Uterus (tissue), 4 donors: ENCODE measurements at places on chromosomes 2 and 18. TPM values are rescaled to one million over a fixed set of nuclear protein-coding genes. Genes with fewer than 3 reads are reported as not detected.

The SKA1 gene
- 0.73 TPM for total RNA-seq

The RSAD2 gene
- 0.29 TPM for total RNA-seq

GRCh38 chr18:23062011-23062410 is 73.3 kb upstream of the CABLES1 start:
- no peak for DNase-seq

The RMDN2 gene
- total RNA-seq: 14.4 TPM

- DNase-seq: no peak
These were observed 82.8 kb downstream of the TMEM17 start for GRCh38 chr2:62423235-62423634.

DNA sequence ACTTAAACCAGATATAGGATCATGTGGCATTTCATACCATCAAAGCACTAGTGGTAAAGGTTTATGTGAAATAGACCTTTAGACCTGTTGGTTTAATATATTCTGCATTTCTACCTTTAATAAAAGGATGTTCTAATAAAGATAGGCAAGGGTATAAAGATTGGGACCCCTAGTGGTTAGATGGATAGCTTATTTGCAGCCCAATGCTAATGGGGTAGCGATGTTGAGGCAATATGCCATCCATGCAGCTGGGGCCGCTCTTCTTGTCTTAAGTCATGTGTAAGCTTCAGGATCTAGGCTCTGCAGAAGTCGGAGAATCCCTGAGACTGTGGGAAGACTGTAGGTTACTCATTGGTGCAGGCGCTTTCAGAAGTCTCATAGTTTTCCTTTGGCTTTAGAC is 114.9 kb downstream of the ICOS start:
- DNase-seq: no peak

- DNase-seq: no peak
These were observed 98.7 kb downstream of the PIGN start for GRCh38 chr18:62088156-62088555.

DNA sequence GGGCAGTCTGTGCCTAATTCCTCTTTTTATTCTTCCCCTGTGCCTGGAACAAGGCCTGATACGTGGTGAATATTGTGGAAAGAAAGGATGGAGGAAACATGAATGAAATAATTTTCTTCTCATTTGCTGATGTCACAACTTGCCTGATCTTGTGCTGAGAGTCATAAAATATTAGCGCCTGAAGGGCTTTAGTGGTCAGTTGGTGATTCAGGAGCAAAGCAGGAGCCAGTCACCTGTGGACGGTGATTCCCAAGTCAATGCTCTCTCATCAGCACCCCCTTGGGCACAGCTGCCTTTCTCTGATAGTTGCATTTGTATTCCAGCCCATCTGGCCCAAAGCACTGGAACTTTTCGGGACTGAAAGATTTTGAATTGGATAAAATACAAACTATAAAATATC is 502.6 kb upstream of the RAB12 start:
- no peak for DNase-seq

DNA sequence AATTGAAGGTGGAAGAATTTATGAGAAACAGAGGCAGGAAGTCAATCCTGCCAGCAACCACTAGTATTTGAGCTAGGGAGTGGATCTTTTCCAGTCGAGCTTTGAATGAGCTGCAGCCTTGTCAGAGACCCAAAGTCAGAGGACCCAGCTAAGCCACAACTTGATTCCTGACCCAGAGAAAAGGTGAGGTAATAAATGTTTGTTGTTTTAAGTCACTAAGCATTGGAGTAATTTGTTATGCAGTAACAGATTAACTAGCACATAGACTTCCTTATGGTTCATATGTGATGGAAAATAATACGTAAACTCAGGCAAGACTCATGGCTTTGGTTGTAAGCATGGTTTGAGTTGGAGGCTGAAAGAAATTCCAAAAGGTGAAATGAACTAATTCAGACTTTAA is 21.6 kb downstream of the EFEMP1 start:
- no peak for DNase-seq

- DNase-seq: no peak
These were observed 130.3 kb upstream of the CXCR4 start for GRCh38 chr2:136248242-136248641.

- no peak for DNase-seq
These were observed 53.8 kb downstream of the KCNG2 start for GRCh38 chr18:79851489-79851888.

DNA sequence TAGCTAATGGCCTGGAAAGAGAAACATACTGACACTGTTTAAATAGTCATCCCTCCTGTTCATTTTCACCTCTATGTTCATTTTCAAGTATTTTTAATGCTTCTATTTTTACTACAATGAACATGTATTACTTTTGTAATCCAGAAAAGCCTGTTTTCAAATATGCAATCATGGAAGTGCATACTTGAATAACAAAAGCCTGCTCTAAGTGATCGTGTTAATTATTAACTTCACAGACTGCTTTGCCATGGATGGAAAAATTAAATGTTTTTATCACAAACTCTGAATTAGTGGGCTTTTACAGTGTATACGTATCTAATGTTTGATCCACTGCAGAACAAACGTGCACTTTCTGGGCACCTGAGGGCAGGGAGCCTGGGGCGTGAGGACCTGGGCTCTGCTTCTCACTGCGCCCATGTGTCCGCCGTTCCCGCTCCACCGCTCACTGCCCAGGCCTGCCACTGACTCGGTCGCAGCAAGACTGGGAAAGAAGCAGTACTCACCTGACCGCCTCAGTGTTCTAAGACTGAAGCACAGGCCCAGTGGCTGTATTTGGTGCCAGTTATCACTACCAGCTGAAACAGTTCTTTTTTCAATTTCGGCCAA is 80.6 kb downstream of the UXS1 start:
- no peak for DNase-seq

The SCYGR4 gene
- not detected for total RNA-seq

DNA sequence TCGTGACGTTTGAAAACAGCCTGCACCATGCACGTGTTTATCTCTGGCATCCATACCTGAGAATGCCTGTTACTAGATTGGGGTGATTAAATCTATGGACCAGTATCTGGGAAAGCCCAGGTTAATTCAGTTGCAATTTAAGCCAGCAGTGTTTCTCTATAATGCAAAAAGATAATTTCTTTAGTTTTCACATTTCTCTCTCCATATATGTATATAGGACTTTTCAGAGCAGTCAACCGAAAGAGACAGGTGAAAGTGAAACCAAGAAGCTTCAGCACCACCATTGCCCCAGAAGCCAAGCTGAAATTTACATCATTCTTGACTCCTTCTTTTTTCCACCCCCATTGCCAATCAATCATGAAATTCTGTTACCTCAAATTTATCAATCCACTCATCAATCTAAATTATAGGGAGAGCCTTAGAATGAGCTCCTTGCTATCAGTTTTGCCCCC is 2.7 kb upstream of the LRP2 start:
- DNase-seq: no peak

The DPP10 gene
- total RNA-seq: not detected

The NIFK gene
- total RNA-seq: 61.2 TPM

DNA sequence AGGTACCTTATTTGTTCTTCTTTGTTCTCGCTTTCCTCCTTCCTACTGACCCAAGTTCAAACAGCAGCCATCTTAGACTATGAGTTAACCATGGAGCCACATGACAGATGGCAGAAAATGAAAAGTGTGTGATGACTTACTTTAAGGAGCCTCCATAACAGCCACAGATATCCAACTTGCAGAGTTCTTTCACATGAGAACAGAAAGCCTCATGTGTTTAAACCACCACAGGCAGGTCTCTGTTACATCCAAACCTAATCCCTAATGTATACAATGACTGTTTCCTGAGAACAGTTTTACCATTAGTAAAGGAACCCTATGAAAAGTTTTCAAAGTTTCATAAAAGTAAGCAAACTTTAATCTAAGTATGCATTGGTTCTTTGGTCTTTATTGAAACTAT is 20.3 kb downstream of the B4GALT6 start:
- DNase-seq: no peak

DNA sequence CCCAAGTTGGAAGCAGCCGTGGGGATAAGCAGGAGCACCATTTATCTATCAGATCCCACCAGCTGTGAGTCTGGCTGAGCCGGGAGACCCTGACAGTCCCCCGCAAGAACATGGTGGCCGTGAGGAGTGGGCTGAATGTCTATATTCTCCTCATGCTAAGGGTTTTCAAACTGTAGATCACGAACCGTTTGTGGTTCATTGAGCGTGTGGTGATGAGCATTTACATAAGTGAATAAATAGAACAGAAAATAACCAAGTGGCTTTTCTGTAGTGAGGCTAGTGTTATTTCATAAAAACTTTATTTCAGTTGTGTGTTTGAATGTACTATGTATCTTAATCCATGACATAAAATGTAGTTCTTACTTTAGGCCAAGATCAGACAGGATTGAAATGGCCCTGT is 190.2 kb upstream of the APCDD1 start:
- DNase-seq: no peak

The SLC23A3 gene
- total RNA-seq: 1.8 TPM

GRCh38 chr2:226411727-226412360 is 387.8 kb downstream of the IRS1 start:
- no peak for DNase-seq

DNA sequence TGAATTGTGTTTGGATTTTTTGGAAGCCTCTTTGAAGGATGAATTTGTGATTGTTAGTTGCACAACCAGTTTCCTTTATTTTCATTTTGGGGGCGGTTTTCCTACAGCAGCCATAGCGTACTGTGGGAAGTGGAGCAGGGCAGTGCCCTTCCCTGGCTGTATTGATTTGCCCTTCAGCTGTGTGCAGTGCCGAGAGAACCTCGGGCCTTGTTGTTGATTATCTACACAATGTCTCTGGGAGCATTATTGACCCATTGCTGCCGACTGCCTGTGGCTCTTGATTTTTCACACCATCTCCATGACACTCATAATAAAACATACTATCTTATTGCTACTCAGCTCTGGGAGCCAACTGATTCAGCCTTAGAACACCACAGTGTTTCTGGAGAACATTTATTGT is 162.2 kb upstream of the BOD1L2 start:
- no peak for DNase-seq

The TOGARAM2 gene
- 1.5 TPM for total RNA-seq

GRCh38 chr2:29015701-29016470 is 34.8 kb downstream of the TOGARAM2 start:
- DNase-seq: no peak

DNA sequence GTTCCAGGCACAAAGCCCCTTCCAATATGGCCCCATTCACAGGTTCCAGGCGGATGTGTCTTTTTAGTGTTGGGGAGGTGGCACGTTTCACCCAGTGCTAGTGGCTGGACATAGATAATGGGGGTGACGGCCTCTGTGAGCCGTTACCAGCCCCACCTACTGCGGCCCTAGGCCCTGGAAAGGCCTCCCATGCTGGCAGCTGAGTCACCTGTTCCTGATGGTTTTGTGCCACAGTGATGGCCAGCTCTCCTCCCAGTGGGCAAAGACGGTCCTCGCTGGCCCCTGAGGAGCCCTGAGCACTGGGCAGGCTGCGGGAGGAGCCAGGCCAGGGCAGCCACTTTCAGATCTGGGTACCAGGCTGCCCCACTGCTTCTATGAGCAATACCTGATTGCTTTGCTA is 40.0 kb upstream of the GPC1 start:
- DNase-seq: no peak

- peak; percentile 52 for DNase-seq
These were observed 86.6 kb downstream of the COL5A2 start for GRCh38 chr2:189092936-189093335.

DNA sequence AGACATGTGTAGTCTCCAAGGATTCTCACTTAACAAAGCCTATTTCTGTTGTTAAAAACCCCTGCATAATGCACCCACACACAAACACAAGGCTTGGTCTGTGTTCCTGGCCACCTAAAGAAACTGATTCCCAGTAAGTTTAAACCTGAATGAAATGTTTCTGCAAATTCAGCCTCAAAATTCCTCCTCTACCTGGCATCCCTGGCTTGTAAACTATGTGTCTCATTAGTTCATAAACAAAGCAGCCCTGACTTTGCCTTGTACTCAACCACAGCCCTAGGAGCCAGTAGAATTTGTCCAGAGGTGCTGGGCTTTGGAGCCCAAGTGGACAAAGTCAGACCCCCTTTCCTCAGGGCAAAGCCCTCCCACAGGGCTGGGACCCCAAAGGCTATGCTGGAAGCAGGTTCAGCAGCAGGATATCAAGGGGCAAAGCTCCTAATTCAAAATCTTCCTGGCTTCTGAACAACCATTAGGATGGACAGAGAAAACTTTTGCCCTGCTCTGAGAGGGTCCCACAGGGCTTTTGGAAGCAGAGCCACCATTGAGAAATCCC is 2.6 kb upstream of the HOXD13 start:
- no peak for DNase-seq

GRCh38 chr2:65057391-65058052 is 1.3 kb downstream of the CEP68 start:
- no peak for DNase-seq

The C2orf66 gene
- not detected for total RNA-seq

GRCh38 chr2:74086021-74086420 is 61.7 kb downstream of the BOLA3 start:
- DNase-seq: no peak

DNA sequence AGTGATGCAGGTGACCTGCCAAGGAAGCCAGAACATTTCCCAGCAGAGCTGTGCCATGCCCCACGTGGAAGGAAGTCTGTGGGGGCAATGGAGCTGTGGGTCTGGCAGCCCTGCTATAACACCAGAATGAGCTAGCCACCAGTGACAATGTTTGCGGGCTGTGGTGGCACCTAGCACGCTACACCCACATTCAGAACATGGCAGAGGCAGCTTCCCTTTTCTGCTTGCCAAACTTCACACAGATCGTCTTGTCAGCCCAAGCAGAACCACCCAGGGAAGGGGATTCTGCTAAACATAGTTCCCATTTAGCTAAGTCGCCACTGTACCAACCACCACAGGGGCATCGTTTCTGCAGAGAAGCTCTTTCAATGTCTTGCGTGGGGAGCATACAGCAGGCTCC is 27.0 kb upstream of the CCDC93 start:
- no peak for DNase-seq

The EMILIN2 gene
- 31.0 TPM for total RNA-seq

GRCh38 chr2:119289093-119289492 is 65.5 kb downstream of the STEAP3 start:
- no peak for DNase-seq

- DNase-seq: peak; percentile 51
These were observed at the start of gene RNF144A for GRCh38 chr2:6917071-6917760. TSS of gene RNF144A (plus strand) at chr2:6917412. CDS start at chr2:6996927, 79,515 bp downstream.

DNA sequence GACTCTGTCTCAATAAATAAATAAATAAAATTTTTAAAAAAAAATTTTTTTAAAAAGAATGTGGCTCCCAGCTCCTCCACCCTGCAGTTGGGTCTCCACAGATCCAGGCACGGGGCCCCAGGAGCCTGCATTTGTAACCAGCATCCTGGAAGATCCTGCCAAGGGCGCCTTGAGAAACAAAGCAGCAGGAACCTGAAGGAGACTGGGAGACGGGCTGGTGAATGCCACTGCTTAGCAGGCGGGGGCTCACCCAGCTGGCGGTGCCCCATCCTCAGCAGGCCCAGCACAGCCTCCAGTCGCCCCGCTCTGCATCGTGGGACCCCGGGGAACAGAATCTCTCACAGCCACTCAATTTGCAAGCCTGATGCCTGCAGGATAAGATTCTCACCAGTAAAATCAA is 187.5 kb upstream of the SALL3 start:
- no peak for DNase-seq

The WDR33 gene
- 68.9 TPM for total RNA-seq

GRCh38 chr2:229486673-229487072 is 215.6 kb upstream of the PID1 start:
- DNase-seq: no peak

The PIEZO2 gene
- total RNA-seq: 4.1 TPM
